ENCODE measurements at places on chromosomes 5 and 9.
A peak's percentile ranks its signal among the peaks of the same experiment; 100 is the strongest.

- DNase-seq = no peak
Observed at GRCh38 chr5:145585443-145586148, 249.5 kb downstream of the PRELID2 start.

- DNase-seq = no peak
Observed at GRCh38 chr9:10649076-10649475, 36.3 kb upstream of the PTPRD start.

DNA sequence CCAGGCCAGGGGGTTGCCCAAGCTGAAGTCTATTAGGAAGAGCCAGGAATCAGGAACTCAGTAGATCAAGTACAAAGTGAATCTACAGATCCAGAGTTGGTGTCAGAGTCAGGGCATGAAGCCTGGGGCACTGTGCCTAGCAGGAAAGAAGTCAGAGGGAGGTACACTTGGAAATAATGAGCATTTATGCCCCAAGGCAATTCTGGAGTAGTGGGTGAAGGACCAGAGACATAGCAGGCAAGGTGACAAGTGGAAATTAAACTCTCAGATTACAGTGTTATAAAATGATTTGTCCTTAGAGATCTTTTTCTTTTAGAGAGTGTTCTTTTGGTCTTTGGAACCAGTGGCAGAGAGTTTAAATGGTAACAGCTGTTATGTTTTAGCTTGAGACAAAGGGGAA is 138.0 kb downstream of the ADAMTSL1 start:
- no peak for DNase-seq

- no peak for DNase-seq
Observed at GRCh38 chr5:27590503-27590902, 552.1 kb upstream of the CDH9 start.

GRCh38 chr9:124003636-124004349 is 7.8 kb upstream of the LHX2 start:
- no peak for DNase-seq

- DNase-seq = no peak
Observed at GRCh38 chr9:135212961-135213360, 125.5 kb downstream of the OLFM1 start.

GRCh38 chr5:117436846-117437245 is 862.2 kb upstream of the SEMA6A start:
- no peak for DNase-seq

GRCh38 chr5:54676481-54677340 is 159.2 kb downstream of the SNX18 start:
- no peak for DNase-seq

GRCh38 chr9:109379513-109379912 is 58.7 kb upstream of the EPB41L4B start:
- no peak for DNase-seq

DNA sequence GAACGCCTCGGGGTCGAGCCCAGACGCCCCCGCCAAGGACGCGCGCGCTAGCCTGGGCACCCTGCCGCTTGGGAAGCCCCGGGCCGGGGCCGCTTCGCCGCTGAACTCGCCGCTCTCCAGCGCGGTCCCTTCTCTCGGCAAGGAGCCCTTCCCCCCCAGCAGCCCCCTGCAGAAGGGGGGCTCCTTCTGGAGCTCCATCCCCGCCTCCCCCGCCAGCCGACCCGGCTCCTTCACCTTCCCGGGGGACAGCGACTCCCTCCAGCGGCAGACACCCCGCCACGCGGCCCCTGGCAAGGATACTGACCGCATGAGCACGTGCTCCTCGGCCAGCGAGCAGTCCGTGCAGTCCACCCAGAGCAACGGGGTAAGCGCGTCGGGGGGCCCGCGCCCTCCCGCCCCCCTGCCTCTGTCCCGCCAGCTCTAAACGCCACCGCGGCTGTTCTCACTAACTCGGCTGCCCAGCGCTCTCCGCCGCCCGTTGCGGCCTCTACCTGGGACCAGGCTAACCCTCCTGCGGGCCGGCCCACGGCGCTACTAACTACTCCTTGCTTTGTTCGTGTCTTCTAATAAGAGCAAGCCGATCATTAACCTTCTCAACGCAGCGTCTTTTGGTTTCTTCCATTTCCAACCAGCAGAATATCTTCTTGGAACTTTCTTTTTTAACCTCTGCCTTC is 93.6 kb upstream of the OTULINL start:
- DNase-seq = no peak

DNA sequence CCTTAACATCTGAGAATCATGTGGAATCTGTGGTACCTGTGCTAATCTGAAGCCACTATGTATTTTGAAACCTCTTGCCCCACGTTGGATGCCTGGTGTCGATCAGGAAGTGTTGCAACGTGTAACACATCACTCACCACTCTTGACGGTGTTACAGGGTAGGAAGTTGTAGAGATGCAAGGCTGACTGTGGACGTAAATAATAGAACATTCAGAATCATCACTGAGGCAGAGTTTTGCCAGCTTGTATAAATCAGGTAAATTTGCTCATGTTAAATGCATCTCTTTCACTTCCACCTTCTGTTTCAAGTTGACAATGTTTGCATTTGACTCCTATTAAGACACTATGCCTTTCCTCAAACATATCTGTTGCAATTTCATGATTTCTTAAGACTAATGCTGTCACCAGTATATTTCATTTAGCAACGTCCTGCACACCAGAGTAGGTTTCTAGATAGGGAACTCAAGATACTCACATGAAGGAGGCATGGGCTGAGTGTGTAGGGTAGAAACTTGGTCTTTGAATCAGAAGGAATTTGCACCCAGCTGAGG is 38.1 kb downstream of the BASP1 start:
- no peak for DNase-seq

- DNase-seq = no peak
Observed at GRCh38 chr9:87720173-87720572, 5.7 kb upstream of the CTSL start.

GRCh38 chr5:99034336-99034735 is 105.5 kb upstream of the CHD1 start:
- peak; percentile 9 for DNase-seq

DNA sequence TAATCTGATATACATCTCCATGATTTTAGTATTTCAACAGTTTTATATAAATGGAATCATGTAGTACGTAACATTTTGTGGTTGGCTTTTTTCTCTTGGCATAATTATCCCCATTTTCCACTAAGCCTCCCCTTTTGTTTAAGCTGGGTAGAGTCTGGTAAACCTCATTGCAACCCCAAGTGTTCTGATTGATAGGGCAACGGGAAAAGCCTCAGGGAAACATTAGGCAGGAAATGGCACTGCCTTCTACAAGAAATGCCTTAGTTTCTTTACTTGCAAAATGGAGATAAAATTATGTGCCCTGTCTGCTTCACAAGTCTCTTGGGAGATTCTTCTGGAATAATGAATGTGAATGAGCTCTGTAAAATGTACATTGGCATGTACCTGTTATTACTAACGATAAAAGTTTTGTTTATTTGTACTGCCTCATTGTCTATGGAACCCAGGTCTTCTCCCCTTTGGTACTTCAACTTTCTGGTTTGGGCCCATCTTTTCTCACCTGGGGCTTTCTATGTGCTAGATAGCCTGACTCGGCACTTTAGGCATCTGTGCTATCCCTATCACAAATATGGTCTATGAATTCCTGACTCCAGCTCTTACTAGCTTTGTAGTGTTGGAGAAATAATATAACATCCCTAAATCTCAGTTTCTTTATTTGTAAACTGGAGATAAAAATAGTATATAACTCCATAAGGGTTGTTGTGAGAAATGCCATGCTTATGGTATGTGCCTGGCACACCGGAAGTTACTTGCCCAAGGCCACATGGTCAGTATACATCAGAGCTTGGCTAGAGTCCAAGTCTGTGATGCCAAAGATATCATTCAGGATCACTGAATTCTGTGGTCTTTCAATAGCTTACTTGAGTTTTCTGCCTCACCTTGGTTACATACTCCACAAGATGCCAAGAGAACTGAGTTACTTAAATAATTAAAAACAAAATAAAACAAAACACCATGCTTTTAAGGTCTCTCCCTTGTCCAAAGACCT is 48.2 kb upstream of the ZNF169 start:
- DNase-seq = no peak

GRCh38 chr9:130865921-130866320 is 30.7 kb downstream of the QRFP start:
- no peak for DNase-seq

DNA sequence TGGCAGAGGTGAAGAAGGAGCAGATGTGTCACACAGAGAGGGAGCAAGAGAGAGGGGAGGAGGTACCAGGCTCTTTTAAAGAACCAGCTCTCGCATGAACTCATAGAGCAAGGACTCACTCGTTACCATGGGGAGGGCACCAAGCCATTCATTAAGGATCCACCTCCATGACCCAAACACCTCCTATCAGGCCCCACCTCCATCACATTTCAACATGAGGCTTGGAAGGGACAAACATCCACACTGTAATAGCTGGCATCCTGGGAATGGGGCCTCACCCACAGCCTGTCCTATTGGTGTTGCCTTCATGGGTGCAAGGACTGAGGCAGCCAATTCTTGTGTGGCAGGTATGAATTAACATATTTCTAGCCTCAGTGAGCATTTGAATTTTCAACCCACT is 11.6 kb upstream of the TNFAIP8 start:
- DNase-seq = no peak

GRCh38 chr5:139052975-139053374 is 145.2 kb downstream of the SIL1 start:
- no peak for DNase-seq

DNA sequence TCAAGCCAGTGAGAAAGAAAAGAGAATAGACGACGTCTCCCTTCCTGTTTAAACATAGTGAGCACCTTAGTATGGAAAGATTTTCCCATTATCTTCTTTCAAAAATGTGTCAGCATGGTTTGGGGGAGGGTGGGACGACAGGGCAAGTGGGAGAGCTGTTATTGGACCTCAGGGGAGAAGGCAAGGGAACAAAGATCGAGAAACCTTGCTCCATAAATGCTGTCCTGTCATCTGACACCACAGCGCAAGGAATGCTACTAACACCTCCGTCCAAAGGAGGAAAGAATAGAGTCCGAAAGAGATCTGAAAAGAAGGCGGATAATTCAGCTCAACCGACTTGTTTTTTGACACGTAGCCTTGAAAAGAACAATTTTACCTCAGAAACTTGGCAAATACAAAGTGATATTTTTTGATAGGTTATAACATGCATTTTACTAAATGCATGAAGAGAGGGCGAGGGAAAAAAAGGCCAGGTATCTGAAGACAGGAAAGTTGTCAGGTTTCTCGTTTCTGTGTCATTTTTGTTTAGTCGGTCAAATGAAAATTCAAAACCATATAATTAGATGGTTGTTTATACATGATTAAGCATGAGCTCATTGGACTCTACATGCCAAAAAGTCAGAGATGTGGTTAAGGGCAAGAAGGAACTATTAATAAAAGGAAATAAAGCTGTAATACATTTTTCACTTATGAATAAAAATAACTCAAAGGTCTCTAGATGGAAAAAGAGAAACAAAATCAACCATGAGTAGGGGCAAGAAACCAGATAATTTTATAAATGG is 155.7 kb downstream of the GLIS3 start:
- DNase-seq = no peak

GRCh38 chr9:121682201-121682600 is 30.8 kb downstream of the DAB2IP start:
- DNase-seq = no peak

DNA sequence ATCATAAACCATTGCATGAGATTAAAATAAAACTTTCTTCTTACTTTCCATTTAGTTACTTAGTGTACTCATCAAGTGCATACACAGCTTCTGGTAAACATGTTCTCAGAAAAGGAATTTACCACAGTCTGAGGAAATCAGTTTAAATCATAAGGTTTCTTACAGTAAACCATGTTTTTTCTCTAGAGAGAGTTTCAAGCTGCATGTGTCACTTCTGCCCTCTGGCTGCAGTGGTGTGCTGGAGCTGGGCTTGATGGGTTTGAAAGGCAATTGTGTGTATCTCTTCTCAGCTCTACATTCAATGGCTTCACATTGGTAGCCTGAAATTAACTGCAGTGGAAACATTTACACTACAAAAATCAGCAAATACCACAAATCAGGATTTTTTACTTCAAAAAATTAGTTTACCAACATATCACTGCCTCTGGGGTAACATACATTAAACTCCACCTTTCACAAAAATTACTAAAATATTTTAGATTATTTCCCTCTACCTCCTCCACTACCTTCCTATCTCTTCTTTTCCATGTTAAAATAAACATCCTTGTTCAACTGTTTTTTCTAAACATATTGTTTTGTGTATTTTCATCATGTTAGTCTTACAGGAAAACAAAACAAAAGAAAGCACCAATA is 414.3 kb downstream of the ANXA1 start:
- no peak for DNase-seq

DNA sequence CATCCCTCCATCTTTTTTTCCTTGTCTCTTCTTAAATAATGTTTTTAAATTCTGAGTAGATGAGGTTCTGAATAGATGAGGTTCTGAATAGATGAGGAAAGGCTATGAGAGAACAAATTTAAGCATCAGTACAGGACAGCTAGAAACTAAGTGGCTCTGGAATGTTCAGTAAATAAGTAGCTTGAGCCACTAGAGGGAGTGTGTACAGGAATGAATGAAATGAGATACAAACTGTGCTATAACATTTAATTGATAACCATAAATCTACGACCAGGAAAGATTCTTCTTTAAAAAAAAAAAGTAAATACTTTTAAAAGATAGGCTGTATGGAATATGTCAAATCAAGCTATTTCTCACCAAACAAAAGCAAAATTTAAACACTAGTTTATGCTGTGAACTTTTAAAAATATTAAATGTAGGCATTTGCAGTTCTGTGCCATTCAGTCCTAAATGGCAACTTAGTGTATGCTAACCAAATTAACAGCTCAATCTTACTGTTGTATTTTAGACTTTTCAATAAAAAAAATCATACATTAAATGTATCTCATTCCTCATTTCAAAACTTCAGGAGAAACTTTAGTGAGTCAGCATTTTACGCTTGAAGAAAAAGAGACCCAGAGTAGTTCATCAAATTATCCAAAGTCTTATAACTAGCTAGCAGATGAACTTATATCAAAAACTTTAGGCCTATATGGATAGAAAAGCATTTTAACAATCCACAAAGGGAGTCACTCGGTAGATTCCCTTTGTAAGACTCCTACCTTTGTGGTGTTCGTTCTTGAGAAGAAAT is 70.4 kb upstream of the SNX2 start:
- no peak for DNase-seq

GRCh38 chr5:168950241-168950951 is 350.5 kb downstream of the SLIT3 start:
- DNase-seq = no peak

Data from NCI-H2029 (cell line).